ENCODE measurements at places on chromosomes 6 and 20.

GRCh38 chr6:127818149-127818548 lies 82.7 kb downstream of the THEMIS start:
- DNase-seq: no peak

GRCh38 chr6:11769811-11770545 lies 8.6 kb downstream of the ADTRP start:
- DNase-seq: no peak

DNA sequence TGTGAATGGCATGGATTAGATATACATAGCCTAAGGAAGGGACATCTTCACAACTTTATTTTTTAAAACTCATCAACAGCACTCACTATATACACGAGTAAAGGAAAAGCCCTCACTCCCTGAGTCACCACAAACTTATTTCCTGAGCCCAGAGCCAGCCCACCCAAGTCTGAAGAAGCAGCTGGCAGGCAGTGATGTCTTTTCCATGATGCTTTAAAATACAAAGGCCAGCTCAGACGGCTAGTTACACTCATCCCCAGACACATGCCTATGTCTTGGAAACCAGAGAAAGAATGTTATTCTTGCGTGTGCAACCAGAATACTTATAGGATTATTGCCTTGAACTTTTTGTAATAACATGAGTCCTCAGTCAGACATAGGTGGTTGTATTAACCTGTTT lies 114.4 kb downstream of the ADGRG6 start:
- DNase-seq: no peak

DNA sequence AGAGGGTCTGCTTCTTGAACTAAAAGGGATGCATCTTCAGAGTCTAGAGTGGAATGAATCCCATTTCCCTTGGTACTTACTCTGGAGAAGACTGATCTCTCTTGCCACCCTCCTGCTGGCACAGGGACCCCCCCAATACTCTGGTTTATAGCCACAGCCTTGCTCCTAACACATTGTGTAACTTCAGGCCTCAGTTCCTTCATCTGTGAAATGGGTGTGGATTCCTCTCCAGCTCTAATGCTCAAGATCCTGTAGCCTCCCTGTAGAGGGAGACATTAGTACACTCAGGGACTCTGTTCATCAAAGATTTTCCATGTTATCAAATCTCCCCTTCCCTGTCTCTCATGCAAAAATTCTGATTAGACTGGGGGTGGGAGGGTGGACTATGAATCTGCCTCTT lies 315.7 kb upstream of the MOCS1 start:
- DNase-seq: no peak

DNA sequence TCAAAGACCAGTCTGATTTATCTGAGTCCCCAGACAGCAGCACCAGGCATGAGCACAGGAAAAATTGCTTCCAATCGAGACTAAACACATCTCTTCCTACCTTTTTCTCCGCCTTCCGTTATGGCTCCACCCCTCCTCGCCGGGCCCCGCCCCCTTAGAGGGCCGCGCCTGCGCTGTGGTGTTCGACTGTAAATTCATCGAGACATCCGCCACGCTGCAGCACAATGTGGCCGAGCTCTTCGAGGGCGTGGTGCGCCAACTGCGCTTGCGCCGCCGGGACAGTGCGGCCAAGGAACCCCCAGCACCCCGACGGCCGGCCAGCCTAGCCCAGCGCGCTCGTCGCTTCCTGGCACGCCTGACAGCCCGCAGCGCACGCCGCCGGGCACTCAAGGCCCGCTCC lies 8.9 kb downstream of the REM1 start:
- DNase-seq: no peak

DNA sequence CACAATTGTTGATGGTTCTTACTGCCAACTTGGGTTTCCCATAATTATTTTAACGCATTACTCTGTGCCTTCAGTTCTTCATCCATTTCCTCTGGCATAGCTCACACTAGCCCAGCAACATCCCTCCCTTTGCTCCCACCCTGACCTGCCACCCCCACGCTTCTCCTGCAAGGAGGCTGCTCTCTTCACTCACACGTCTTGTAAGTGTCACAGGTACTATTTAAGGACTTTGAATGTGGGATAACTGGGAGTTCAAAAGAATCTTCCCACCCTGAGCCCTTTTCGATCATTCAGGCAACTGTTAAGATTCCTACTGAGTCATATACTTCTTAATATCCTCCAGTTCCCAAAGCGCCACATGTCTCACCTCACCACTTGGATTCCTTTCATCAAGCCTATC lies 95.4 kb downstream of the PXDC1 start:
- no peak for DNase-seq

GRCh38 chr6:91304521-91304920 lies 717.6 kb upstream of the MAP3K7 start:
- no peak for DNase-seq

GRCh38 chr20:24052599-24053275 lies 64.2 kb upstream of the GGTLC1 start:
- no peak for DNase-seq

- no peak for DNase-seq
These were observed 374 bp upstream of the SERINC1 start for GRCh38 chr6:122472022-122472340.

- DNase-seq: no peak
These were observed 95.7 kb downstream of the SLC24A3 start for GRCh38 chr20:19308146-19308545.

DNA sequence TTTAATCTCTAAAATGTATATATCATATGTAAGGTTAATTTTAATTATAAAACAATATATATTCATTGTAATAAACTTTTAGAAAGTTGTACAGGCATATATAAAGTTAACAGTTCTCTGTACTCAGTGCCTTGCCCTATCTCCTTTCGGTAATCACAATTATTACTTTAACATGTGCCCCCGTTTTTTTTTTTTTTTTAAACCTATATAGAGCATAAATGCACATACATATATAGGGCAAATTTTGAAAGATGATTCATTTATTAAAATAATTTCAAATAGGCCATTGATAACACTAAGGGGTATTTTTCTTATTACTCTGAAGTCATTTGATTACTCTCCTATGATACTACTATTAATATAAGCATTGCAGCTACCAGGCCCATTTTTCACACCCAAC lies 1.9 kb downstream of the ASF1A start:
- no peak for DNase-seq

DNA sequence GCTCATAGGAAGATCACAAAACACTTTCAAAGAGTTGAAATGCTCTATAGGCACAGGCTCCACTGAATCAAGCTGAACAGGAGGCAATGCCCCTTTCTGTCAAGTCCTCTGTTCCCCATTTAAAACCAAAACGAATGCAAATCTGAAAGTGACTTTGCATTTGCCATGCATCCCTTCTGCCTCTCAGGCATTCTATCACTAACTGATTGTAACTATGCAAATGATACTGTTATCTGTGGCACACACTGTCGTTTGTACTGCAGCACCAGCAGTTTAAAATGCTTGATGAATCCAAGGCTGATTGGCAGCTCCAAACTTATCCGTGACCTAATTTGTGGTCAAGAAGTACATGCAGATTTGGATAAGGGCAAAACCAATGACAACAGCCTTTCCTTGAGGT lies 1067.5 kb upstream of the MAP3K7 start:
- DNase-seq: no peak

DNA sequence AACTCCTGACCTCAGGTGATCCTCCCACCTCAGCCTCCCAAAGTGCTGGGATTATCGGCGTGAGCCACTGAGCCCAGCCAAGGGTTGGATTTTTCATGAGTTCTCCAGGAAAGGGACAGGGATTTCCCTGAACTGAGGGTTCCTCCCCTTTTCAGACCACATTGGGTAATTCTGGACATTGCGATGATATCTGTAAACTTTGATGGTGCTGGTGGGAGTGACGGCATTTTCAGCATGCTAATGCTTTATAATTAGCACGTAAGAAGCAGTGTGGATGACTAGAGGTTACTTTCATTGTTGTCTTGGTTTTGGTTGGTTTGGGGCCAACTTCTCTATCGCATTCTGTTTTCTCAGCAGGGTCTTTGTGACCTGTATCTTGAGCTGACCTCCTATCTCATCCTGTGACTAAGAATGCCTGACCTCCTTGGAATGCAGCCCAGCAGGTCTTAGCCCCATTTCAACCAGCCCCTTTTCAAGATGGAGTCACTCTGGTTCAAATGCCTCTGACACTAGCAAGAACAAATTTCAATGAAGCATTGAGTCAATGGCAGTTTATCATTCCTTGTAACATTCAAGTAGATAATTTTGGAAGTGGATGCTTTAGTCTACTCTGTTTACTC lies 156.5 kb downstream of the TTLL2 start:
- DNase-seq: no peak

DNA sequence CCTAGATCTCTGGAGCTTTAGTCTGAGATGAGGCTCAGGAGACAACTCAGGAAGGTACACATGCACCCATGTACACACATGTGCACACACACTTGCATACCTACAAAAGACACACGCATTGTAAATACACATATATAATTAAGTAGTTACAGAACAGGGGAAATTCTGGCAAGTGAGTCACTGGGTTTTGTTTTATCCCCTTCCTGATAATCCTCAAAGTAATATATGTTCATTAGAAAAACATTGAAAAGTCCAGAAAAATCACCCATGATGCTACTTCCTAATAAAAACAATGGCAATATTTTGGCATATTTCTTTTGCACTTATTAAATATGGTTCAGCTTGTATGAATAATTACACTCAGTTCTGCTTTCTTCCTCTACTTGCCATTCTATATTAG lies 115.3 kb upstream of the ECI2 start:
- no peak for DNase-seq

All from activated CD4-positive, alpha-beta T cell treated with anti-CD3 and anti-CD28 coated beads, Interleukin-2, amount 50 U/mL, for 1 hour (primary cell).